ENCODE measurements at places on chromosomes 11 and 22.

GRCh38 chr11:25777343-25777742 is 554.6 kb upstream of the ANO3 start:
- no peak for DNase-seq

DNA sequence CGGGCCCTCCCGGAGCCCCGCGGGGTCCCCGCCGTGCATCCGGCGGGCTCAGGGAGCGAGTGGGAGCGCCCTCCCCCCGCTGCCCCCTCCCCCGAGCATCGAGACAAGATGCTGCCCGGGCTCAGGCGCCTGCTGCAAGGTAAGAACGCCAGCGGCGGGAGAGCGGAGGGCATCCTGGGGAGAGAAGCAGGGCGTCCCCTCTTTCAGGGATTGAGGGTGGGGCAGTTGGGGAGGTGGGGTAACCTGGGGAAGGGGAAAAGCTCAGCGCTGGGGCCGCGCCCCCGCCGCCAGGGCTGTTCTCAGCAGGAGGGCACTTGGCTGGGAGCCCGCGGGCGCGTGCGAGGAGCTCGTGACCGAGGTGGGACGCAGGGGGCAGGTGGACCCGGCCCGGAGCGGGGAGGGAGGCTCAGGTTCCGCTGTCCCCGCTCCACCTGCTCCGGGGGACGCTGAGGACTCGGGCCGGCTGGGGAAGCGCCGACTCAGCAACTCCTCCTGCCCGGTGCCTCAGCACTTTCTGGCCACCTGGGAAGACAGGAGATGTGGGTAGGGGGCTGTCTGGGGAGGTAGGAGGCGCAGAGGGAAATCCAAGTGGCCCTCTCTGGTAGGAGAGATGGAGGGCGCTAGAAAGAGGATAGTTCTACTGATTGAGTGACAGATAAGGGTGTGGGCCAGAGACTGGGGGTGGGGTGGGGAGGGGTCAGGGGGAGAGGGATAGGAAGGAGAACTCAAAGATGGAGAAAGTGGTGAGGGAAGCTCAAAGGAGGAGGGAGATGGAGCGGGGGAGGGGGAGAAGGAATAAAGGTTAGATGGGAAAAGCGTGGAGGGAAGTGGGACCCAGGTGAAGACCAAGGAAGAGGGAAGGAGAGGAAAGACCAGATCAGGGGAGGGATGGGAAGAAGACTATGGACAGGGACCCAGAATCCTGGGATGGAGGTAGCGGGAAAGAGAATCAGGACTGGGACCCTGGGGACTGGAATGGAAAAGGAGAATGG is 726 bp downstream of the RTN4RL2 start:
- DNase-seq: no peak

GRCh38 chr11:119717839-119718534 is 11.0 kb downstream of the NECTIN1 start:
- DNase-seq: no peak

DNA sequence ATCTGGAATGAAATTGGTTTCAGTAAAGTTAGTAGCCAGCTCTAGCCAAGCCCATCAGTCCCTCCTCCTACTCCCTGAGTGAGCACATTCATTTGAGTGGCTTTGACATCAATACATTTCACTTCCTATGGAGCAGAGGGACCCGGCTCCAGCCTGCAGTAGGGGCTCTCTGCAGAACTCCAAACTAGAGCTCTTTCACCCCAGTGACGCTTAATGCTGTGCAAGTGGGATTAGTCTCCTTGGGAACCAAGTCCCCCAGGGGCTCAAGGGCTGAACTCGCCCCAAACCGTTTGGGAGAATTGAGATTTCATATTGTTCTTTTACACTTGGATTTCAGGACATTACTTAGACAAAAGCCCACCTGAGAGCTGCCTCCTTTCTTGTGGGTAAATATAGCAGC is 4.4 kb upstream of the FAM181B start:
- DNase-seq: no peak

GRCh38 chr11:34731603-34732002 is 110.7 kb downstream of the EHF start:
- no peak for DNase-seq

DNA sequence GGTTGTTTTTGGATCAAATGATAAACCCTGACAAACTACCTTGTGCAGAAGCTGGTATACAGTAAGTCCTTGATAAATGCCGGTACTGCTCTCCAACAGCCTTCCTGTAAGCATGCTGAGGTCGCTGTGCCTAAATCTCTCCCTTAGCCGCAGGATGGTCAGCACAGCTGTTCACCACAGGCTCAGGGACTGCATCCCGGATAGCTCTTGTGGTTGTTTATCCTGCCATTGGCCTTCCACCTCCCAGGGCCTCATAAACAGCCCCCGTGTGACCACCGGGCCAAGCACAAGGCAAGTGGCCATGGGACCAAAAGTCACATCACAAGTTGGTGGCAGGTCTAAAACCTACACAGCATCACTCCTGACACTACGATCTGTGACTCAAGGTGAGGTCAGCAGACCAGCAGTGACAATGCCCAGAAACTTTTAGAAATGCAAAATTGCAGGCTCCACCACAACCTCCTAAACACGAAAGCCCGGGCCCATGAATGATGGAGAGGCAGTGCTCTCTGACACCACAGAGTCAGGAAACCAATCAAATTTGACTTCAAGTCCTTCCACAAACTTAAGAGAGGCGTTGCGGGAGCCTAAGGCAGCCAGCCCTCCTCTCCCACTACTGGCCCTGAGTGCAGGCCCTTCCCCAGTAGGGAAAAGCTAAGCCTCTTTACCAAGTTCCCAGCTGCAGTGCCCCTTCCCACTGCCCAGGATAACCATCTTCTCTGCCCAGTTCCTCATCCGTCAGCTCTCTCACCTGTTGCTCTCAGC is 3.9 kb downstream of the SPATA19 start:
- DNase-seq: no peak

DNA sequence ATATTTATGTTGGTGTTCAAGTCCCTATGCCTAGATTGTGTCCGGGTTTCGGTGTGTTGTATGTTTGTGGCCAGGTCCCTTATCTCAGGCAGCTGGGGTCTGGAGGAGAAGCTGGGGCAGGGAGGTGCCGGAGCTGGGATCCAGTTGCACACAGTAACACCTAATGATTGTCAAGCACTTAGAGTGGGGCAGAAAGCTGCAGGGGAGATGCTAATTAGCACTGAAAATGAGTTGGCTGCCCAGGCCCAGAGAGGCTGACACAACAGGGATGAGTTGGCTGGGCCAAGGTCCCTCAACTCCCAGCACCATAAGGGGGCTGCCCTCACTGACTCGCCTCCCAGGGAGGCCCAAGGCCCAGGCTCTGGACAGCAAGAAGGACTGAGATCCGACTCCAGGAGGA is 12.2 kb downstream of the PDE2A start:
- DNase-seq: no peak

GRCh38 chr11:11735586-11735985 is 106.2 kb upstream of the USP47 start:
- DNase-seq: no peak

GRCh38 chr11:85590848-85591483 is 36.2 kb downstream of the DLG2 start:
- DNase-seq: no peak

DNA sequence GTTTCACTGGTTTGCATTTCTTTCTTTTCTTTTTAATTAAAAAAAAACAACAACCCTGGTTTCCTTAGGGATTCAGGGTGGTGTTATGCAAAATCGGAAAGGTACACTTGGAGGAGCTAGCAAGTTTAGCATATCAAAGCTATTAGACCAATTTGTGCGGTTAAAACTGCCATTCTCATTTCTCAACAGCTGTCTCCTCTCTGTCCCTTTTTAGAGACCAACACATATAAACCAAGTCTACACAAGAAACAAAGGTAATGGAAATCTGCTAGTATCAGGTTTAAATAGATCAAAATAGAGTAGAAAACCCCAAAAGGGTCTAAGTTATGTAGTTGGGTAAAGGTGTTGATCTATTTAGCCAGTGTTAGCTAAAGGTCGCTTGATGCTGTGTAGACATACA is 1.7 kb upstream of the SESN3 start:
- DNase-seq: no peak

DNA sequence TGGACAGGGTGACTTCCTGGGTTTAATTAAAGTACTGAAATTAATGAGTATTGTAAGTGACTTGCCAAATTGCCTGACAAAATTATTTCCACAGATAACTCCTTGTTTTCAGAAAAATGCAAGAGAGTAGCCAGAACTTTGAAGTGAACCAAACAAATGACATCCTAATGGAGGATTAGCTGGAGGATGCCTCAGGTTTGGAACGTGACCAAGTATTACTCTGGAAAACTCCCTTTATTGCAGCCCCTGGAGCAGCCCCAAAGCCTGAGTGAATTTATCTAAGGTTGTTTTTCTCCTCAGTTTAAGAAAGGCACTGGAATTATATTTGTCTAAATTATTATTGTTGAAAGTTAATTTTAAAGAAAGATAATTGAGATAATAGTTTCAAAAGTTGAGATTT is 343.6 kb upstream of the MTNR1B start:
- no peak for DNase-seq

DNA sequence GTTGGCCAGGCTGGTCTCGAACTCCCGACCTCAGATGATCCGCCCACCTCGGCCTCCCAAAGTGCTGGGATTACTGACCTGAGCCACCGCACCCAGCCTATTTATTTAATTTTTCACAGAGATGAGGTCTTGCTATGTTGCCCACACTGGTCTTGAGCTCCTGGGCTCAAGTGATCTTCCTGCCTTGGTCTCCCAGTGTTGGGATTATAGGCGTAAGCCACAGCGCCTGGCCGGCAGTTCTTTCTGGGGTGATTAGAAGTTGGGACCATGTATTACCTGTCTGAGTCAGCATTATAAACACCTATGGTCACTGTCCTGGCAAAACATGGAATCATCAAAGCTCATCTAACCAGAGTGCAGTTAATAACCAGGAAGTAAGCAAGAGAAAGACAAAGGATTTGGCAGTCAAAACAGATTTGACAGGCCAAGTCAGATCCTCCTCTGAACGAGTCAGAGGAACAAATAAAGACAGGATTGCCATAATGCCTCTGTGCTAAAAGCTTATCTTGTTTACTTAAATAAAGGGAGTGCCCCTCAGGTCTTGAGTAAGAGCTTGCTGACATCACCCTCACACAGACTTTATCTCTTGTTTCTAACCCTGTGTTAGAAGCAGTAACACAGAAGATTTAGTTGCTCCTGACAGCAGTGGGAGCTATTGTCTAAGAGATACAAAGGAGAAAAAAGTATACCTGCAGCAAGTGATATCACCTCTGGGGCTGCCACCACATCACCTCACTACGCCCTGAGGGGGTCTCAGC is 3.7 kb downstream of the SERPIND1 start:
- DNase-seq: peak; percentile 25

- DNase-seq: peak; percentile 15
Measured at GRCh38 chr11:68939583-68940555, 36.2 kb downstream of the IGHMBP2 start.

DNA sequence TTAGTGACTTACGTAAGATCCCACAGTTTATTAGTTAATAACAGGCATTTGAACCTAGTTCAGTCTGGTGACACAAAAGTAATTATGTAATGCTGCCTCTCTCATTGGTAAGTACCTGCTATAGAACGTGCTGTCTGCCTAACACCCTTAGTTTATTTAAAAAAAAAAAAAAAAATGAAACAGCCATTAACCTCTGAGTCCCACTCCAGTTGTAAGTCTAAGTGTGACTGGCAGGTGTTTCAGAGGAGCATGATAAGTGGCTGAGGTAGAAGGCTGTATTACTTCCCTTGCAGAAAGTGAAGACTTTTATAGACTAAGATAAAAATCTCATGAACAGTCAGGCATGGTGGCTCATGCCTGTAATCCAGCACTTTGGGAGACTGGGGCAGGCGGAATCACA is 140.5 kb downstream of the TRIM44 start:
- DNase-seq: no peak

GRCh38 chr22:31954535-31955523 is 10.5 kb downstream of the YWHAH start:
- peak; percentile 40 for DNase-seq

GRCh38 chr22:39317775-39318506 is 1.5 kb downstream of the RPL3 start:
- DNase-seq: no peak

DNA sequence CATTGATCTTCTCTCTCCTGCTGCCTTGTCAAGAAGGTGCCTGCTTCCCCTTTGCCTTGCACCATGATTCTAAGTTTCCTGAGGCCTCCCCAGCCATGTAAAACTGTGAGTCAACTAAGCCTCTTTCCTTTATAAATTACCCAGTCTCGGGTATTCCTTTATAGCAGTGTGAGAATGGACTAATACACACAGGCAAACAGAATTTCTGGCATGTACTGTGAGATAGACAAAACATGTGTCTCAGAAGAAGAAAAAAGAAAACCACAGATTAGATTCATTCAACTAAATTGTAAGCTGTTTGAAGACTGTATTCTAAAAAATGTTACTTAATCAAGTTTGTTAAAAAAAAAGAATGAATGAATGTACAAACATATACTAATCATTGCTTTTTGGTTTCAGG is 1.5 kb upstream of the MMP20 start:
- no peak for DNase-seq

DNA sequence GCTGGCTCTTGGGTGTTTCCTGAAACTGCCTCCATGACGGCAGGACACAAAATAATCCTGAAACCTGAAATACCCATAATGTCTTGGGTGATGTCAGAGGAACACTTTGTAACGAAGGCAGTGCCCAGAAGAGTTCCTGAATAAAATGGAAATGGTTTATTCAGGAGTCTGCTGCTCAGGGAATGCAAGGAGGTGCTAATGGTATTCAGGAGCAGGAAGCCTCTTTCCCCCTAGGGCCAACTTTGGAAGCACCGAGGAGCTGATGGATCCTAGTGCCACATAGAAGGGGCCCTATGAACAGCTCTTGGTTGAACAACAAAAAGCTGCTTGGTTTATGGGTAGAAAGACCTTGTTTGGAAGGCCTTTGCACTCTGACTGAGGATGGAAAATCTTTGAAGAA is 15.5 kb downstream of the TREH start:
- DNase-seq: no peak

All from left cardiac atrium (tissue), 4 donors.